Psoas muscle (tissue), 8 donors: ENCODE measurements at places on chromosomes 5 and 9. TPM values are rescaled to one million over a fixed set of nuclear protein-coding genes. Genes with fewer than 3 reads are reported as not detected.

GRCh38 chr5:72812488-72812887, 4.0 kb upstream of the TNPO1 start:
- no peak overlapping the region for H3K27ac ChIP-seq
- no peak for DNase-seq
- H3K36me3 ChIP-seq: no peaks in the 10 kb centered on the region
- H3K27me3 ChIP-seq: peaks cover 2% of the 10 kb centered on the region

GRCh38 chr5:173327948-173328843, at the start of gene STC2:
TSS of gene STC2 (minus strand) at chr5:173328414. CDS start at chr5:173328193, 221 bp downstream.
- peak within 1 kb of the TSS; percentile 86 for H3K27ac ChIP-seq
- peaks cover 12% of the 10 kb centered on the region for H3K36me3 ChIP-seq
- peak; percentile 93 for DNase-seq
- H3K4me3 ChIP-seq: peak within 1 kb of the TSS; percentile 72
- H3K27me3 ChIP-seq: no peaks in the 10 kb centered on the region
- H3K4me1 ChIP-seq: peaks cover 30% of the 10 kb centered on the region

The IFT74 gene
- 7.7 TPM for total RNA-seq

- no peaks in the 10 kb centered on the region for H3K36me3 ChIP-seq
- peak overlapping the region; percentile 64 for H3K27ac ChIP-seq
- no peak for DNase-seq
- H3K4me3 ChIP-seq: no peak overlapping the region
Measured at GRCh38 chr9:13268469-13268868, 11.0 kb downstream of the MPDZ start.

DNA sequence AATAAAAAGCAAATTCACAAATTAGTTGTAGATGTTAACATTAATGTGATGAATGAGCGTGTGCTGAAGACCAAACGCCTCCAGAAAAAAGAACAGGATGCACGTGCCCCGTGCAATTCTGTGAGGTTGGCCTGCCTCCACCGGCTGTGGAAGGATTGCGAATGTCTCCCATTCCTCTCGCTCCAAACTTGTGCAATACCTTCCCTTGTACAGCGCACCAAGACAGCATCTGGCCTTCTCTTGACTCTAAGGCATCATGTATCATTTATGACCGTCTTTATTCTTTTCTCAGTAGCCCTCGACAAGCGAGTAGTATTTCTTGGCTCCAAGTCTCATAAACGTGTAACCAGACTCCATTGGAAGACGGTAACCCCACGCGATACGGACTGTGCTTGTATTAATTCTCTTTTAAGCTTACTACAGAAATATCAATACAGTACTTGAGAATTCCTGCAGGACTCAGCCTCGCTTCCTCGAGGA, 1.5 kb upstream of the TESK1 start:
- H3K27ac ChIP-seq: peak overlapping the region; percentile 95
- DNase-seq: peak; percentile 87
- H3K4me1 ChIP-seq: peaks cover 35% of the 10 kb centered on the region
- no peaks in the 10 kb centered on the region for H3K27me3 ChIP-seq

The SLC25A48 gene
- total RNA-seq: 9.5 TPM

The CERT1 gene
- total RNA-seq: 33.3 TPM

The BTNL8 gene
- total RNA-seq: 0.46 TPM

DNA sequence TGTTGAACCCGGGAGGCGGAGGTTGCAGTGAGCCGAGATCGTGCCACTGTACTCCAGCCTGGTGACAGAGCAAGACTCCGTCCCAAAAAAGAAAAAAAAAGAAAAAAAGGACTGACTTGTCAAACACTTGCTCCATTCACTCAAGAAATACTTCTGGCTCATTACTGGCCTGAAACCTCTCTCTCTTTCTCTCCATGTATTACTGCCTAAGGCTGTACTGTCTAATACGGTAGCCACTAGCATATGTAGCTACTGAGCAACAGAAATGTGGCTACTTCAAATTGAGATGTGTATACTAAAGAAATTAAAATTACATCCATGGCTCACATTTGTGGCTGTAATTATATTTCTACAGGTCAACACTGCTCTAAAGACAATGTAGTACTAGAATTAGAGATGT, 39.2 kb downstream of the GLIS3 start:
- no peaks in the 10 kb centered on the region for H3K4me1 ChIP-seq
- H3K36me3 ChIP-seq: no peaks in the 10 kb centered on the region
- H3K27me3 ChIP-seq: no peaks in the 10 kb centered on the region
- H3K4me3 ChIP-seq: no peak overlapping the region
- H3K27ac ChIP-seq: no peak overlapping the region

- no peak for DNase-seq
- H3K4me3 ChIP-seq: no peak overlapping the region
- H3K4me1 ChIP-seq: peaks cover 34% of the 10 kb centered on the region
Measured at GRCh38 chr9:131980267-131981016, 99.2 kb downstream of the MED27 start.

DNA sequence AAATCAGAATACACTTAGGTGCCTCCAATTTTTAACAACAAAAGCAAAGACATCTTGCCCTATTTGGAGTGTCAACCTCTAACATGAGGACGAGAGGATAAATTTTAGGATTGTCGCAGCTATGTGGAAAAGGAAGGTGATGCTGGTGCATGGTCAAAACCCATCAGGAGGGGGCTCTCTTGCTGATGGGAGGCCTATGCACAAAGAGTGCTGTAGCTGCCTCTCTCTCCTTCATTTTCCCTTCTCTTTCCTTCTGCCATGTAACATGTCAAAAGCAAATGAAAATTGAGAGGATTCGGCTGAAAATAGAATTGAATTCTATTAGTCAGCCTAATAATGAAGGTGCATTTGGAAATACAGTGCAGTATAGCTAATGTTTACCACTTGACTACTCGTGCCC, 578.7 kb upstream of the ZNF462 start:
- no peaks in the 10 kb centered on the region for H3K36me3 ChIP-seq
- peaks cover 7% of the 10 kb centered on the region for H3K4me1 ChIP-seq
- H3K27me3 ChIP-seq: no peaks in the 10 kb centered on the region
- no peak for DNase-seq

The OR5C1 gene
- total RNA-seq: not detected
